ENCODE measurements at places on chromosomes 6 and 20. TPM values are rescaled to one million over a fixed set of nuclear protein-coding genes. Genes with fewer than 3 reads are reported as not detected.

The SLCO4A1 gene
- 16.3 TPM for total RNA-seq

The MGME1 gene
- total RNA-seq: 8.3 TPM

The POU5F1 gene
- 5.6 TPM for total RNA-seq

The BMP5 gene
- total RNA-seq: 1.4 TPM

The ARMC12 gene
- not detected for total RNA-seq

The STMN3 gene
- total RNA-seq: 18.5 TPM

The CRISP2 gene
- 0.23 TPM for total RNA-seq

The RAB44 gene
- total RNA-seq: under 0.01 TPM

The ITPR3 gene
- 10.4 TPM for total RNA-seq

DNA sequence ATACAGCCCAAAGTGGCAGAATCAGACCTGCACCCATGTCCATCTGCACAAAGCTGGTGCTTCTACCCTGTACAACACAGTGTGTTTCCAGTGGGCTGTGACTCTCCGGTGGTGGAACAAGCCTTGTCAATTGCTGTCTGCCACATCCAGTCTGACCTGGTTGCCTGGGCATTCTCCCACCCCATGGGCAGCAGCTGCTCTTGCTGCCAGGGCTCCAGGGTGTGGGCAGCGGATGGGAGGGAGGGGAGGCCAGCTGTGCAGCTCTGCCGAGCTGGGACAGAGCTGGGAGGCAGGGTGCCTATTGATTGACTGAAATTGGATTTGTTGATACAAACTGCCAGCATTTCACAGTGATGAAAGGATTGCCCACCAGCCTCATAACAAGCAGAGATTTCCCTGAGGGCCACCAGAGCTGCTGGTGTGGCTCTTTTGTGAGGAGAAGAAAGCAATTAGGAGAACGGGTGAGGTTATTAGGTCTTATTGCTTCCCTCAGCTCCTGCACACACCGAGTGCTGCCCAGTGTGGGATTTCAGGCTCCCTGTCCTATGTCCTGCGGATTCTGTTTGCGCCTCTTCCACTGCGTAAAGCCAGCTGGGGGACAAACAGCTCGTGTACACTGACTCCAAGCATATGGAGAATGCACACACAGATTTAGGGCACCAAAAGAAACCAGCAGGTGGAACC lies 150.8 kb downstream of the NRN1 start:
- DNase-seq: no peak

- no peak for DNase-seq
Measured at GRCh38 chr20:19015351-19016139, 196.9 kb upstream of the SLC24A3 start.

GRCh38 chr6:163757520-163757919 lies 343.0 kb downstream of the QKI start:
- DNase-seq: no peak

- DNase-seq: no peak
Measured at GRCh38 chr6:111912904-111913303, 39.7 kb upstream of the FYN start.

DNA sequence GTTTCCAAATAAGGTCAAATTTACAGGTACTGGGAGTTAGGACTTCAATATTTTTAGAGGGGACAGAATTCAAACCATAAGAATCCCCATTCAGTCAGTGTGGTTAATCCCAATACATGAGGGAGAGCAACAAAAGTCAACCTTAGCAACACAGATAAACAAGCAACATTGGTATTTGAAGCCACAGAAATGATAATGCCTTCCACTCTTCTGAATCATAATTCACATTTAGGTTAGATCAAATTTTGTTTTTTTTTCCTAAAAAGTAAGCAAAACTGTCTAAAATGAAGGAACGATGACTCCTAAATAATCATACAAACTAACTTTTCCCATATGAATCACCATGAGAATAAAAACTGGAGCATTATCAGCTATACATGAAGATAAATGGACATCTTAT lies 246.0 kb upstream of the TENT5A start:
- peak; percentile 23 for DNase-seq

GRCh38 chr6:90375681-90376439 lies 79.2 kb upstream of the BACH2 start:
- peak; percentile 39 for DNase-seq

DNA sequence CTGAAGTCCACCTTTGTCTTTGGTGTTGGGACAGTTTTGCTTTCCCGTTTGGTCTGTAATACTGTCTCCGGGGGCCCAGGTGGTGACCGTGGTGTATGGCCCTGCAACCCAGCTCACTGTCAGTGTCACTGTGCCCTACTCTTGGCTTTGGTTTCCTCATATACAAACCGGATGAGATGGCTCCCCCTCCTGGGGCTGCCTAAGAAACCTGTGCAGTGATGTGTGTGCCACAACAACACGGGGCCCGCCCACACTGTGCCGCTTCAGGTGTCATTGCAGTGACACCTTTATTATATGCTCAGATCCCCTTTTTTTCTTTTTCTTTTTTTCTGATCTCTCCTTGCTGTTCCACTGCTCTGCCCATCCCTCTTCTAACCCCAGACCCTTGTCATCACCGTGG lies 73.9 kb downstream of the RAMACL start:
- no peak for DNase-seq

GRCh38 chr6:69847492-69847788 lies 18.9 kb upstream of the COL19A1 start:
- no peak for DNase-seq

DNA sequence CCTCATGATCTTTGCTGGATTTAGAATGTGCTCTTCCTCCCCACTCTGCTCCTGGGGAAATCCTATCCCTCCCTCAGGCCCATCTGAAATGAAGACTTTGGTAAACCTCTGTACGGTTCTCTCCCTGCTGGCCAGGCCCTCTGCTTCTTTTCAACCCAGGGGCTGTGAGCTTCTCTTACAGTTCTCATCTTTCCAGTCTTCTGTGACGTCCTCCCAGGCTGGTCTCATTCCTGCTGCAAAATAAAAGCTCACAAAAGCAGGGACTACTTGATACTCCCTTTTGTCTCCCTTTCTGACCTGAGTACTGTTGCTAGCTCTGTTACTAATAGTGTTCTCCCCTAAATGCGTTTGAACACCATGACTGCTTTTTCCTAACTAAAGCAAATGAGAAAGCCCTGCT lies 46.3 kb downstream of the UNC5CL start:
- no peak for DNase-seq

DNA sequence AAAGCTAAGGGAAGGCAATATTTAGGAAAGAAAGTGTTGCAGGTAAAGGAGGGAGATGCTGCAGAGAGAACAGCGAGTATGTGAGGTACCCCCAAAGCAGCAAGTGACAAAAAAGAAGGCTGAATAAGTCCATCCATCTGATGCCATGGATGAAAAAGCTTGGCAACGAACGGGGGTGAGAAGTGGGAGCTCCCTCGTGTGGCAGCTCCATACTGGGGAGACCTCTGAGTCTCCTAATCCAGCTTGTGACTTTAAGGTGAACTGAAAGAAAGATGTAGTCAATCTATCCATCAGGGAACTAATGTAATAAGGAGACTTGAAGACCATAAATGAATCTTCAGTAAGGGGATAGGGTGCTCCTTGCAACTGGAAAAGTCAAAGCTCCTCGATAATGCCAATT lies 156.6 kb downstream of the OTOR start:
- no peak for DNase-seq

GRCh38 chr6:142542704-142543233 lies 241.0 kb downstream of the ADGRG6 start:
- DNase-seq: peak; percentile 81

- DNase-seq: no peak
Measured at GRCh38 chr6:40328986-40329545, 258.1 kb downstream of the LRFN2 start.

DNA sequence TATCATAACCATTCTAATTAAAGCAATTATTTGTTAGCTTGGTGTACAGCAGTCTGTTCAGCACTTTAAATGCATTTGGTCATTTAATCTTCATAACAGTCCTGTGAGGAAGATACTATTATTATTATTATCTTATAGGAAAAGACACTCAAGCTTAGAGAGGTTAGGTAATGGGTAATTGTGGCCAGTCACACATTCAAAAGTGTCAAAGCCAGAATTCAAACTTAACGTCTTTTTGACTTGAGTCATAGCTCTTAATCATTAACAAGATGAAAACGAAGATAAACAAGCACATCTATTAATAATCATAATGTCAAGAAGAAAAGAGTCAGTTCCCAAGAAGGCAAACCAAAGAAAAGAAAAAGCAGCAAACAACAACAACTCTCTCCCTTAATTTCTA lies 251.0 kb downstream of the SYNE1 start:
- DNase-seq: no peak

GRCh38 chr6:117396228-117396627 lies 29.5 kb downstream of the ROS1 start:
- no peak for DNase-seq
